ENCODE measurements at places on chromosomes 4 and X.
A peak's percentile ranks its signal among the peaks of the same experiment; 100 is the strongest.

DNA sequence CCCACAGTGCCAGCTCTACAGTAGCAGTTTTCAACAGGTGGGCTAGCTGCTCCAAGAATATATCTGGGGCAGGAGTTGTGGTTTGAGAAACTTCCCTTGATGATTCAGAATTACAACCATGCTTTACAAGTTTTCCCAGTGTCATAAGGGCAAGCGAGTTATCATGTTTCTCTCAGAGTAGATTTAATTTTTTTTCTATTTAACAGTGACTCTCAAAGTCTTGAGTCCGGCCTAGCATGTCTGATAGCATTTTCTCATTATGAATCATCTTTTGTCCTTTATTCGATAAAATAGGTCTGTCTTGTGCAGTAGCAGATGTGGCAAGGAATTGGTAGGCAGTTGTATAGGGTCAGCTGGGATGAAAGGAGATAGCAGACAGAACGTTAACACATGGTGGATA, 62.2 kb upstream of the SPANXD start:
- DNase-seq, result no peak

DNA sequence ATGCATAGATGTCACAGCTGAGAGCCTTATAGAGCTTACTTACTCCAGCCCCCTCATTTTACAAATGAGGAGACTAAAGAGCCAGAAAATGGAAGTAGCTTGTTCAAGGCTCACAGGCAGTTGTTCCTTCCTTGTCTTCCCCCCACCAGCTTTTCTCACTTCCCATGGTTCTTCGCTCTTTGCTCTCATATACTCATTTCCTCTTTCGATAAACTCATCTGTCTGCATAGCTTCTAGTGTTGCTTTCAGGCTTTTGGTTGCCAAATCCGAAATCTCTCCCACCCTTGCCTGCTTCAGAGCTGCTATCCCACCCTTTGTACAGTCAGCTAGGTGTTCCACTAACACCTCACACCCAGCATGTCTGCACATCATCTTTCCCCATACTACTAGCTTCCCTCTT, 25.0 kb upstream of the GJB1 start:
- DNase-seq, result no peak

GRCh38 chr4:1579001-1579900, 104.9 kb downstream of the FAM53A start:
- peak; percentile 59 for DNase-seq

- no peak for DNase-seq
These were observed 57.1 kb downstream of the MAML3 start for GRCh38 chr4:140096921-140097320.

DNA sequence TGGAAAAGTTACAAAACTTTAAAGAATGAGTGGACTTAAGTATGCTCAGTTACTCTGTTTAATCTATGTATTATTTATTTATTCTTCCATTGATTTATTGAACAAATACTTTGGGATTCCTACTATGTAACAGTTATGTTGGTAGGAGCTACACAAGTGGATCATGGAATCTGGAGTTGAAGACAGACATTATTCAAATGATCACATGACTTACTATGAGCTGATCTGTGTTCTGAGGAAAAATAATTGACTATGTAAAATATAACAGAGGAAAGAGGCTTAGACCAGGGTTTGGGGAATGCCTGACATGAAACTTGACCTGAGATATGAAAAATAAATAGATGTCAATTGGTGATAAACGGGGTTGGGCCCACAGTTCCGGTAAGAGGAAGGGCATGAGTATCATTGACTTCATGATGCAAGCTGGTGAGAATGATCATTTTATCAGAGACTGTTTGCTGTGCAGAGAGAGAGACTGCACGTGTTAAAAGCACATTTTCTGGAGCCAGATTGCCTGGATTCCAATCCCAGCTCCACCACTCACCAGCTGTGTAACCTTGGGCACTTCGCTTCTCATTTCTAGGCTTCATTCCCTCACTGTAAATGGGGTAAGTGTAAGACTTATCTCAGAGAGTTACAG, 179.0 kb downstream of the SPCS3 start:
- DNase-seq, result no peak

GRCh38 chr4:138408758-138409157, 166.6 kb upstream of the SLC7A11 start:
- DNase-seq, result no peak

- DNase-seq, result no peak
These were observed 11.8 kb upstream of the LEF1 start for GRCh38 chr4:108180513-108180912.

DNA sequence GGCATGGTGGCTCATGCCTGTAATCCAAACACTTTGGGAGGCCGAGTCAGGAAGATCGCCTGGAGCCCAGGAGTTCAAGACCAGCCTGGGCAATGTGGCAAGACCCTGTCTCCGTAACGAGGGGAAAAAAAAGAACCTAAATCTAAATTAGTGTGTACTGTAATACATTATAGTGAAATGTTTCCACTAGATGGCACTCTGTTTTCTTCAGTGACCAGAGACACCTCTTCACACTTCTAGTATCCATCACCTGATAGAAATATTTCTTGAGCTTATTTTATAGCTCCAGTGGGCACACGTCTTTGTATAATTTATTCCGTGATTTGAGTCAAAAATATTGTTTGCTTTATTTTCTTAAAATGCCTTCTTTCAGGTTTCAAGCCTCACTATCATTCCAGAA, 600.9 kb upstream of the DIPK2B start:
- DNase-seq, result no peak

DNA sequence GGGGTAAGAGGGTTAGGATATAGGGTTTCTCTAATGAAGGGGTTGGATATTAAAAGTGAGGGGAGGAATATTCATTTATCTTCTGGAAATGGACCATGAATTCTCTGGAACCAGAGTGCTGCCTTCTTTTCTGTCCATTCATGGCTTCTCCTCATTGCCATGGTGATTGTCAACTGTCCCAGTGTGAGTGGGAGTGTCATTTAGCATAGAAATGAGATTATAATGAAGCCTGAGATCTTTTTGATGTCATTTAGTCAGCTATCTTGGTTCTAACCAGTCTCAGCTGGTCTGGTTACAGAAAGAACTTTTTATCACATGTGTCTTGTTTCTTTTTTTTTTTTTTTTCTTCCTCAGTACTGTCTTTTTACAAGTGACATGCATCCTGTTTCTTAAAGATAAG, 497.3 kb upstream of the PITX2 start:
- no peak for DNase-seq

DNA sequence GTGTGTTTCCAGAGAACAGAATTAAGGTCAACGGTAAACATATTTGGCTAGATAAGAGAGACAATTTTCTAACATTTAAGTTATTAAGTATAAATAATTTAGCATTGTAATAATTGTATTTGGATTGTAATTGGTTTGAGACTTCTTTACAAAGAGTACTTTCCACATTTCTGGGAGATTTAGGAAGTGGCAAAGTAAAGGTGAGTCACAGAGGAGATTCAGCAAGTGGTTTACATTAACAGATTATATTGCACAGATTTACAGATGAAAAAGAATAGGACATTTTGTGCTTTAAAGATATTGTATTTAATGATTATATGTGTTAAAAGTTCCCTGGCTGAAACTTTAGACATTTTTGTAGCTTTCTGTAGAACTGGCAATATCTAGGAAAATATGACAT, 584.4 kb upstream of the AADAT start:
- no peak for DNase-seq

GRCh38 chr4:139558235-139559088, 2.4 kb upstream of the SETD7 start:
- DNase-seq, result no peak

DNA sequence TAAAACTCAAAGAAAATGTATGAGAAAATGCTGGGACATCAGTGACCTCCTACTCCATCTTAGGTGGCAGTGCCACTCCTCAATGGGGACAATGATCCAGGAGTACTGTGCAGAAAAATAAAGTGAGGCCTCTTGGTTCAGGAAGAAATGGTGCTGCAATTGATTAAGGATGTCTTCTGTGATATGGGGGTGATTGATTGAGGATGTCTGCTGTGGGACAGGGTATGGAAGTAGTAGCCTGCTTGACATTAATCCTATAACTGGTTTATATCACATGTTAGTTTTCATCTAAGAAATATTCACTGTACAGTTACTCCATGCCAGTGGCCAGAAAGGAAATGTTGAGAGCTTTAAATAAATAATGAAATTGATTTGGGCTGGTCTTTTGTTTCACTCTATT, 20.5 kb downstream of the OTOP1 start:
- no peak for DNase-seq

GRCh38 chr4:157096439-157096838, 20.5 kb downstream of the GLRB start:
- DNase-seq, result no peak

DNA sequence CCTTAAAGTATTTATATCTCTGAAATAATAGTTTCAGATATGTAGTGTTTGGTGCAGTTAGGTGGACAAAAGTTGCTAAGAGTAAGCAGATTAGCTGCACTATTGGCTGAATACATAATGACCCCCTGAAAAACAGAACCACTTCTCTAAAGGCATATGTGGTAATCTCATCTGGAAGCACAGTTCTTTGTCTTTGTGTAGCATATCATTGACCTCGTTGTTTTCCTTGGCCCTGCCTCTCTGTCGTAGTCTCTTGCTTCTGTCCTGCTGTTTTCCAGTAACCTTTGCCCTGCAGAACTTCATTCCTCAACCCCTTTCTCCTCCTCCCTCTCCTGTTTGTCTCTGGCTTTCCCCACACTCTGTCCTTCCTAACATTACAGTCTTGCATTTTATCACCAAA, 41.4 kb downstream of the JADE3 start:
- DNase-seq, result no peak

DNA sequence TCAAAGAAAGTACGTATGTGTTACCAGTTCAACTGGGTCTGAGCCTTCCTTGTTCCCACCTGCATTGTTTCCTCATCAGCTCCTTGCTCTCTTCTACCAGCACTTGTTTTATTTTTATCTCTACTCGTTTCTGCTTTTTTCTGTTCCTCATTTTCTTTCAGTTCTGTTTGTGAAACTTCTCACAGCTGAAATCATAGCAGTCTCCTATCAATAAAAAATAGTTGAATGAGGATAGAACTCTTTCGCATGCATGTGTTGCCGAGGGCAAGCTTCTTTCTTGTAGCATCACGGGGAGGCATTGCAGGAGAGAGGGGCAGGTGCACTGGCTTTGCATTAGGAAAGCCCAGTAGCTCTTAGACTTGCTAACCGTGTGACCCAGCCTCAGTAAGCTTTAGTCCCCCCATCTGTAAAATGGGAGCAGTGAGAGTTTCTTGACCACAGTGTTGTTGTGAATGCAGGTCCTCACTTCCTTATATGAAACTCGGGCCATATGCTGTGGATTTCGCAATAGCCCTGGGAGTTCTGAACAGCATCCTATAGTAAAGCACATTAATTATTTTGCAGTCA, 24.7 kb downstream of the OFD1 start:
- DNase-seq, result no peak

DNA sequence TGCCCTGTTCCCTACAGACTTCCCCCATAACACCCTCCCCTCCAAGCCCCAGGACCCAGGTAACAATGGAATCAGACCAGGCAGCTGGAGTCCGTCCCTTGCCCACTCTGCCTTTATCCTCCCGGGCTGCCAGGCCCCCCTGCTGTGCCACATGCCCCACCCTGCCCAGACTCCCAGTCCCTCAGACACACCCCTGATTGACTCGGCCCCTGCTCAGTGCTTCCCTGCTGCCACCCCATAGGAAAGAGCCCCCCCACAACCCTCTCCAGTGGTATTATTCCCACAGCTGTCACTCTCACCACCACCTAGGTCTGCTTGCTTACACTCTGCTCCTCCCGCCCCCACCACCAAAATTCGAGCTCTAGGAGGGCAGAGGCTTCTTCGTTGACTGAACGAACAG, 4.7 kb upstream of the NAA10 start:
- DNase-seq, result no peak

GRCh38 chr4:122622400-122622799, 1.5 kb upstream of the IL21 start:
- DNase-seq, result no peak

DNA sequence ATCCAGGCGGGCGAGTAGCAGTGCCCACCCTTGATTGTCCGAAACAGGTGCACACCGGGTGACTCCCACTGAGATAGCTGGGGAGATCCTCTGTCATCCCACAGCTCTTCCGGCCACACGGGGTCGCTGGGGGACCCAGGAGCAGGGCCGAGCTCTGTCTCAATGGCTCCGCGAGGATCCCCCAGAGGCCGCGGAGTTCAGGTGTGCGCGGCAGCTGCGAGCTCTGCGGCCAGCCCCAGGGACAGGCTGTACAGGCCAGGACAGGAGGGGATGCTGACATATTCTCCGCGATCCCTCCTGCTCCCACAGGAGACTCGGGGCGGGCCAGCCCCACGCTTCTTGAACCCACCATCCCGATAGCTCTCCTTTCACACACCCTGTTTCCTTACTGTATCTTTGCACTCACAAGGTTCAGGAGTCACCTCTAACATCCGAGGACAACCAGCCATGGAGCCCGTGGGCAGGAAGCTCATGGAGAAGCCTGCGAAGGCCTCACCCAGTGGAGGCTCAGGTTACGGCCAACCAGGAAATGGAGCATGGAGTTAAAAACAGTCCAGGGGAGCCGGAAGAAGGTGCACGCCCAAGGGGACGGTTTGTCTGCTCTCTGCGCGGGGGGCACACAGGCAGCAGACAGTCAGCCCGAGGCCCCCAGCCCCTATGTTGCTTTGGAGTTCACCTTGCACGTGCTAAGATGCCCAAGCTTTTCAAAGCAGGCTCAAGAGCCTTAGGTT, 77.9 kb upstream of the AMELX start:
- no peak for DNase-seq

- DNase-seq, result no peak
These were observed 45.9 kb upstream of the UNC5C start for GRCh38 chr4:95594629-95595028.

GRCh38 chrX:22534643-22535042, 261.9 kb downstream of the CBLL2 start:
- no peak for DNase-seq

- no peak for DNase-seq
These were observed 39.8 kb upstream of the TCEAL2 start for GRCh38 chrX:102085706-102086105.

DNA sequence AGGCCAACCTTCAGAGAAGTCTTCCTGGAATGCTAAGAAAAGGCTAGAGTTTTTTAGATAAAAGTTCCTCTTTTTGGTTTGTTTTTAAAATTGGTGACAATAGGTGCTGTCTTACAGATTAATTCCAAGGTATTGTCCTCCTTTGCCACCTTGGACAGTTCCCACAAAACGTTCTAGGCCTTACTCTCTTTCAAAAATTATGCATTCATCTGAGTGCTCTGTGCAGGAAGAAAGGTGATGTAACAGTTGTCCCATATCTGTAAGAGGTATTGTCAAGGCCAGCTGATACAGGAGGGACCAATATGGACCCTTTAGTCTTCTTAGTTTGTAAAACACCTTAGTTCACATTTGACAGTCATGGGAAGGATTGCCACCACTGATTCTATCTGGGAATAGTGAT, 15.9 kb upstream of the CXCL5 start:
- DNase-seq, result no peak

GRCh38 chr4:7719354-7720174, 220.1 kb downstream of the AFAP1 start:
- peak; percentile 54 for DNase-seq

DNA sequence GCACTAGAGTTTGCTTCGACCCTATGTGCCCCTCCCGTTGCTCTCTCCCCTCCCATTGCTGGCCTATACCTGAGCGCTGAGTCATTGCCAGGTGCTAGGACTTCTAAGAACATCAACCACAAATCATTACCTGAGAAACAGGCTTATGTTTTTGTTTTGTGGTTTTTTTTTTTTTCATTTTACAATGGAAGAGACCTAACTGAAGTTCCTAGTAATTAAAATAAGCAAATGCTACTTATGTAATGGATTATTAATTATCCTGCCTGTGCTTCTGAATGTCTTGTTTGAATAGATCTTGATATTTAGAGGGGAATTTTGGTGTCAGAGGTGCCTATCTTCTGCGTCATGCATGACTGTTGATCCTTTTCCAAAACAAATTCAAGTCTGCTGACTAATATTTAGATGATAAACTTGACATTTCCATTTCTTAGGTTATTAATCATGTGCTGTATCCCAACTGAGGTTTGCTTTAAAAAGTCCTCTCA, 275.4 kb upstream of the CPEB2 start:
- DNase-seq, result no peak

Data from central memory CD8-positive, alpha-beta T cell (primary cell).